ENCODE measurements at places on chromosomes 2 and 18.

DNA sequence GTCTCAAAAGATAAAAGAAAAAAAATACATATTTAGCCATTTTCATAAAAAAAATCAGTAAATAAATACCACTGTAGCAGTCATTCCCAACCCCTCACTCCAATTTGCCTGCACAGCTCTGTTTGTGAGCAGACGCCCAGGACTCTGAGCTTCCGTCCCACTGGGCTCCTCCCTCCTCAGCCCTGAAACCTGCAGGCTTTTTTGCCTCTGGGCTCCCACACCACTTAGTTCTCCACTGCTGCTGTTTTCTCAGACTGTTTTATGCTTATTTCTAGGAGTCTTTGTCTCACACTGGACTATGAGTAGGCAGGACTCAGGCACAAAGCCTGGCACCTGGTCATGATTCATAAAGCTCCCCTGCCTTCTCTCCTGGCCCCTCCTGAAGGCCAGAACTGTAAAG is 6.1 kb upstream of the CXCR1 start:
- H3K4me1 ChIP-seq, result no peaks in the 10 kb centered on the region
- H3K27ac ChIP-seq, result no peak overlapping the region
- DNase-seq, result no peak
- H3K4me3 ChIP-seq, result no peak overlapping the region
- no peaks in the 10 kb centered on the region for H3K36me3 ChIP-seq

DNA sequence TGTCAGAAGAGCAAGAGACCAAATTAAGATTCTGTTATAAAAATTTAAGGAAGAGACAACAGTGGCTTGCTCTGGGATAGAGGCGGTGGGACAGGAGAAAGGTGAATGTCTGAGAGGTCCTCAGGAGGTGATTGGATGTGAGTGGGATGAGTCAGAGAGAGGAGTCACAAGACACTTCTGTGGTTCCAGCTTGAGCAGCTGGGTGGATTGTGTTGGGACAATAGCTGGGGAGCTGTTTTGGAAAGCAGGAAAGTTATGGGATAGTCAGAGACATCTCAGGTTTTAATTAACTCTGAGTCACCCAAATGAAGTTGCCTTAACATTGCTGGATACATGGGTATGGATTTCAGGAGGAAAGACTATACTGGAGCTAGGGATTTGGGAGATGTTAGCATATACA is 218.0 kb upstream of the TRIB2 start:
- no peaks in the 10 kb centered on the region for H3K4me1 ChIP-seq
- no peak for DNase-seq
- no peak overlapping the region for H3K4me3 ChIP-seq
- no peaks in the 10 kb centered on the region for H3K36me3 ChIP-seq

DNA sequence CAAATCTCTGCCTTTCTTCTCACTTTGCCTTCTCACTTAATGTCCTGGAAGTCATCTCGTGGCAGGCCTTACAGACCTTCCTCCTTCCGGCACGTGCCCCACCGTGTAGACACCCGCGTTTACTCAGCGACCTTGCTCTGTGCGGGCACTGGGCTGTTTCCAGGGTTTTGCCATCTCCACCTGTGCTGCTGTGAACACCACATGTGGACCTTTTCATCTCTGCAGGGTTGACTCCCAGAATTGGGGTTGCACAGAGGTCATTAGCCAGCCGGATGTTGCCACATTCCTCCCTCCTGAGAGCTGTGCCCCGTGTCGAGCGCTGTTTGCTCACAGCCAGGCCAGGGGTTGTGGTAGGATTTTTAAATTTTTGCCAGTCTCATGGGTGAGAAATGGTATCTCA is 25.4 kb downstream of the KCNG2 start:
- no peaks in the 10 kb centered on the region for H3K36me3 ChIP-seq
- no peak overlapping the region for H3K4me3 ChIP-seq
- no peak for DNase-seq
- H3K4me1 ChIP-seq, result no peaks in the 10 kb centered on the region
- peaks cover 29% of the 10 kb centered on the region for H3K27me3 ChIP-seq

DNA sequence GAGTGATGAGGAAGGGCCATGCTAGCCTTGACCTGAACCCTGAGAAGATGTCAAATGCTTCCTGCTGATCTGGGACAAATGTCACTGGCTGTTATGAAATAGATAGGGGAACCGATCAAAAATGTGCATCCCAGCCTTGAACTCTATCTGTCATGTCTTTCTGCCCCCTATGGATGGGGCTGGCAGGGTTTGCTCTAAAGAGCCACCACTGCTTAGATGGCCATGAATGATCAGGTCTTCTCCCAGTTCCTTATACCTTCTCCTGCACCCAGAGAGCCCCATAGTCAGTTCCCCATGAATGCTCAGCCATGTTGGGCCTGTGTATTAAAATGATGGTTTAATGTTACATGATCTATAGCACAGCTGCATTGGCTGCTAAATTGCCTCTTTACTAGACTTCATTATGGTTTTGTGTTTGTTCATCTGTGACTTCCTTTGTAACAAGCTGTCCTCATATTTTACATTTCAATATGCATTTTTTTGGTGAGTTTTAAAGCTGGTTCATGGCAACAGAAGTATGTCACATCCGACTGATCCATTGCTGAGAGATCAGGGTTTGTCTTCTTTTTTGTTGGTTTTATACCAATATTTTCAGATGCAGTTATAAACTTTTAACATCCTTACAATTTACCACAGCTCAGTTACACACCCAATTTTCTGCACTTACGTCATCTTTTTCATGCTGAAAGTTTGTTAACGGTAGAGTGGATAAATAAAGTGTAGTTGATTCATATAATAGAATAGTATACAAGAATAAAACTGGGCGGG is 56.3 kb upstream of the SMAD2 start:
- no peaks in the 10 kb centered on the region for H3K36me3 ChIP-seq
- H3K27ac ChIP-seq, result no peak overlapping the region
- no peak overlapping the region for H3K4me3 ChIP-seq
- DNase-seq, result no peak

- H3K4me1 ChIP-seq, result peaks cover 23% of the 10 kb centered on the region
- H3K27me3 ChIP-seq, result no peaks in the 10 kb centered on the region
- no peaks in the 10 kb centered on the region for H3K36me3 ChIP-seq
- H3K27ac ChIP-seq, result no peak overlapping the region
- no peak overlapping the region for H3K4me3 ChIP-seq
These were observed 47.5 kb upstream of the ZNF397 start for GRCh38 chr18:35193316-35193715.

GRCh38 chr2:158730621-158731140 is 64.4 kb upstream of the DAPL1 start:
- H3K4me1 ChIP-seq, result peaks cover 18% of the 10 kb centered on the region
- no peak overlapping the region for H3K27ac ChIP-seq
- H3K4me3 ChIP-seq, result no peak overlapping the region
- peaks cover 6% of the 10 kb centered on the region for H3K27me3 ChIP-seq
- DNase-seq, result no peak

DNA sequence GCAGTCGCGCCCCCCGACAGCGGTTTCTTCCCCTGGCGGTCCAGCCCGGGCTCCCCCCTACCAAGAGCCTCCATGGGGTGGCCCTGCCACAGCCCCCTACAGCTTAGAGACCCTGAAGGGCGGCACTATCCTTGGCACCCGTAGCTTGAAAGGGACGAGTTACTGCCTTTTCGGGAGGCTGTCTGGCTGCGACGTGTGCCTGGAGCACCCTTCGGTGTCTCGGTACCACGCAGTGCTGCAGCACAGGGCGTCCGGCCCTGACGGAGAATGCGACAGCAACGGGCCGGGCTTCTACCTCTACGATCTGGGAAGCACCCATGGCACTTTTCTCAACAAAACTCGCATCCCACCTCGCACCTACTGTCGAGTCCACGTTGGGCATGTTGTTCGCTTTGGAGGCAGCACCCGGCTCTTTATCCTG is 475 bp downstream of the SLC4A1AP start:
- peak overlapping the region; percentile 99 for H3K27ac ChIP-seq
- H3K36me3 ChIP-seq, result peaks cover 30% of the 10 kb centered on the region
- H3K4me1 ChIP-seq, result peaks cover 32% of the 10 kb centered on the region
- H3K27me3 ChIP-seq, result no peaks in the 10 kb centered on the region
- H3K4me3 ChIP-seq, result peak overlapping the region; percentile 98

DNA sequence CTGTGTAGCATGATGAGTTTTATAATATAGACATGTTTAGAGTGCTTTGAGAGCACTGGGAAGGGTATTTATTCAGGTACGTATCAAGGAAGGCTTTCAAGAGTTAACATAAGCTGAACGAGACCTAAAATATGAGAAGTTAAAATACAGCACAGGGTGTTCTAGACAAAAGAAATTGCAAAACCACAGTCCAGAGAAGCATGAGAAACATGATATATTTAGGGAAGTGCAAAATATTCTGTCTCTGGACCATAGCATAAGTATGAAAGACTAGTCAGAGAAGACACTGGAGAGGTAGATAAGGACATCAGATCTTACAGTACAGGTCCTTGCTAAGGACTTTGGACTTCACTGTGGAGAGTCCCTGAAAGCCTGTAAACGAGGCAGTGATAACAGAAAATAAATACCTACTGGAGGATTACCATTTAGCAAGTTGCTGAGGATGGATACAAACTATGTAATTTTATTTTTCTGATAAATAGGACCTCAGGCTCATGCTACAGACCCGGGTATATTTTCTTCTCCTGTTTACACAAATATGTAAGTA is 43.7 kb downstream of the FSIP2 start:
- no peak overlapping the region for H3K27ac ChIP-seq
- H3K4me3 ChIP-seq, result no peak overlapping the region

- H3K27me3 ChIP-seq, result no peaks in the 10 kb centered on the region
- H3K27ac ChIP-seq, result peak overlapping the region; percentile 7
- no peak overlapping the region for H3K4me3 ChIP-seq
- H3K36me3 ChIP-seq, result no peaks in the 10 kb centered on the region
These were observed 2.4 kb downstream of the C2orf42 start for GRCh38 chr2:70188460-70188859.

DNA sequence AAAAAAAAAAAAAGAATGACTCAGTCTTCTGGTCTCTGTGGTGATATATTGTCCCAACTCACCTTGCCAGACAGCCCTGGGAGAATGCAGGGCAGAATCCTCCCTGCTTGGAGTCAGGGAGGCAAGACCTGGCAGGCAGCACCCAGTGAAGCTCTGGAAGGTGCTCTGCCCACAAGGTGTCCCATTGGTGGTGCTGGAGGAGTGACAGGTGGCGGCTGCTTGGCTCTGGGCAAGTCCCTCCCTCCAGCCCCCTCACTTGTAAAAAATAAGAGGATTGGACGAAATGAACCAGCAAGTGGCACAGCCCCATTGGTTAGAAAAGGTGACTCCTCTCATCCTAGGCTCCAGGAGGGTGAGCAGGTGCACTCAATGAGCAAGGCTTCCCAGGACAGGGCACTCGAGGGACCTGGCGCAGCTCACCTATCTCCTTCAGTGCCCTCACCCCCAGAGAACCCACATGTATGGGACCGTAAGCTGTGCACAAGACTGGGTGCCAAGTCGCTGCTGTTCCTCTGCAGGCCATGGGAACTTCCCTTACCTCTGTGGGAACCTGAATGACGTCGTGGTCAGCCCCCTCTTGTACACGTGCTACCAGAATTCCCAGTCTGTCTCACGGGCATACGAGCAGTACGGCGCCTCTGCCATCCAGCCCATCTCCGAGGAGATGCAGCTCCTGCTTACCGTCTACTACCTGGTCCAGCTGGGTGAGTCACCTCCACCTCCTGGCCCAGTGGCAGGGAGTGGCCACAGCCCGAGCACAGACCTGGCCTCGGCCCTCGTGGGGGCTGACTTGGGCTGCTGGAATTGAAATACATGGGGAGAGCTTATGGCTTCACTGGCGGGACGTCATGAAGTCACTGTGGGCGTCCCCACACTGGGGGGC is 54.6 kb downstream of the GREB1 start:
- no peak overlapping the region for H3K4me3 ChIP-seq
- H3K27me3 ChIP-seq, result no peaks in the 10 kb centered on the region
- H3K27ac ChIP-seq, result no peak overlapping the region
- peaks cover 3% of the 10 kb centered on the region for H3K36me3 ChIP-seq

- no peak overlapping the region for H3K4me3 ChIP-seq
- H3K36me3 ChIP-seq, result no peaks in the 10 kb centered on the region
- H3K27me3 ChIP-seq, result peaks cover 6% of the 10 kb centered on the region
- no peak overlapping the region for H3K27ac ChIP-seq
- peaks cover 10% of the 10 kb centered on the region for H3K4me1 ChIP-seq
These were observed 3.1 kb downstream of the C2orf81 start for GRCh38 chr2:74418312-74418711.

DNA sequence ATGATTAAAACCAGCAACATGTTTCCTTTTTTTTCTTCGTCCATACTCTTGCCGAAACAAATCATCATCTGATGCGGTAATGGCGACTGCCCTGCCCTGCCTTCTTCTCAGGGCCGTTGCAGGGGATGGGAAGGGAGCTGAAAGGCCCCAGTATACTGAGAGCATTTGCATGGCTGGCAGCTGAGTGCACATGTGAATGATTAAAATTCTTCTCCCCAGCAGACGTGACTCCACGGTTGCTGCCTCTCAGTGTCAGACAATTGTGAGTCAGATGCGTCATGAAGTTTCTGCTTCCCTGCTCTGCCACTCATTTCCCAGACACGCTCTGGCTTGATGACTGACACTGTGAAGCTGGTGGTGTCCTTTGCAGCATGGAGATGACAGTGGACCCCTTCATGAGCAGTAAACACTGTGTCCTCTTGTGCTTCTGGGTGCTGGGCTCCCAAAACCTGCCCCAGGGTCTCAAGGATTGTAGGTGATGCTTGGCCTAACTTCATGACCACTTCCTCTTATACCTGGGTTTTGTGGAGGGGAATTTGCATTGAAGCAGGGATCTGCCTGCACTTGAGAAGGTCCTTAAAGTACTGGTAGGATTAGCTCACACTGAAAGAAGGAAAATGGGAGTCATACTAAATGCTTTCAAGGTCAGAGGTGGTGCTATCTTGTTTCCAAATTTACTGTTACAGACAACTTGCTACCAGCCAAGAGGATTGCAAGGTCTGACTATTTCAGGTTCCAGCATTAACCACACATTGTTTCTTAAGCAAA is 222.5 kb upstream of the COPS8 start:
- no peak overlapping the region for H3K4me3 ChIP-seq
- peak overlapping the region; percentile 5 for H3K27ac ChIP-seq
- H3K4me1 ChIP-seq, result peaks cover 34% of the 10 kb centered on the region
- H3K27me3 ChIP-seq, result no peaks in the 10 kb centered on the region
- H3K36me3 ChIP-seq, result peaks cover 16% of the 10 kb centered on the region

DNA sequence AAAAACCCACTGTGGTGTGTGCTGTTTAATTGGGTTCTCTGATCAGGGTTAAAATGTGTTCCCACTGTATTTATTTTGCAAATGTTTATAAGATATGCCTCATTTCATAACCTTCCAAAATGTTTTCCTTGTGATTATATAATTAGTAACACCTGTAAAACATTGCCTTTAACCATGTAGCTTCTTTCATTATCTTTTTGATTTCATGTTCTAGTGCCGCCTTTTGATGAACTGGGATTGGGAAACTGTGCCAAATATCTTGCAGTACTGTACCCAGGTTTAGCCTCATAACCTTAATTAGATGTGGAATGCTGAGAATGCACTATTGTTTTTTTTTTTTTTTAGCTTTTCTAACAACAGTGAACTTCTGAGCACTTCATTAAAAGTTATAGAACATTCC is 96.9 kb downstream of the TANC1 start:
- peaks cover 8% of the 10 kb centered on the region for H3K36me3 ChIP-seq
- peak overlapping the region; percentile 99 for H3K27ac ChIP-seq
- no peaks in the 10 kb centered on the region for H3K27me3 ChIP-seq

DNA sequence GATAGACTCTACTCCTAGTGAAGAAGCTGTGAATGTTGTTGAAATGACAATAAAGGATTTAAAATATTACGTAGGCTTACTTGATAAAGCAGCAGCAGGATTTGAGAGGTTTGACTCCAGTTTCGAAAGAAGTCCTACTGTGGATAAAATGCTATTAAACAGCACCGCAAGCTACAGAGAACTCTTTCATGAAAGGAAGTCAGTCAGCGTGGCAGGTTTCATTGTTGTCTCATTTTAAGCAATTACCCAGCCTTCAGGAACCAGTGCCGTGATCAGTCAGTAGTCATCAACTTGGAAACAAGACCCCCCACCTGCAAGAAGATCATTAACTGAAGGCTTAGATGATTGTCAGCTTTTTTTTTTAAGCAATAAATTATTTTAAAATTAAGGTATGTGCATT is 14.0 kb downstream of the USP14 start:
- no peak overlapping the region for H3K27ac ChIP-seq
- H3K4me1 ChIP-seq, result no peaks in the 10 kb centered on the region
- H3K36me3 ChIP-seq, result peaks cover 23% of the 10 kb centered on the region
- H3K27me3 ChIP-seq, result no peaks in the 10 kb centered on the region
